ENCODE measurements at places on chromosomes 11 and 22.

DNA sequence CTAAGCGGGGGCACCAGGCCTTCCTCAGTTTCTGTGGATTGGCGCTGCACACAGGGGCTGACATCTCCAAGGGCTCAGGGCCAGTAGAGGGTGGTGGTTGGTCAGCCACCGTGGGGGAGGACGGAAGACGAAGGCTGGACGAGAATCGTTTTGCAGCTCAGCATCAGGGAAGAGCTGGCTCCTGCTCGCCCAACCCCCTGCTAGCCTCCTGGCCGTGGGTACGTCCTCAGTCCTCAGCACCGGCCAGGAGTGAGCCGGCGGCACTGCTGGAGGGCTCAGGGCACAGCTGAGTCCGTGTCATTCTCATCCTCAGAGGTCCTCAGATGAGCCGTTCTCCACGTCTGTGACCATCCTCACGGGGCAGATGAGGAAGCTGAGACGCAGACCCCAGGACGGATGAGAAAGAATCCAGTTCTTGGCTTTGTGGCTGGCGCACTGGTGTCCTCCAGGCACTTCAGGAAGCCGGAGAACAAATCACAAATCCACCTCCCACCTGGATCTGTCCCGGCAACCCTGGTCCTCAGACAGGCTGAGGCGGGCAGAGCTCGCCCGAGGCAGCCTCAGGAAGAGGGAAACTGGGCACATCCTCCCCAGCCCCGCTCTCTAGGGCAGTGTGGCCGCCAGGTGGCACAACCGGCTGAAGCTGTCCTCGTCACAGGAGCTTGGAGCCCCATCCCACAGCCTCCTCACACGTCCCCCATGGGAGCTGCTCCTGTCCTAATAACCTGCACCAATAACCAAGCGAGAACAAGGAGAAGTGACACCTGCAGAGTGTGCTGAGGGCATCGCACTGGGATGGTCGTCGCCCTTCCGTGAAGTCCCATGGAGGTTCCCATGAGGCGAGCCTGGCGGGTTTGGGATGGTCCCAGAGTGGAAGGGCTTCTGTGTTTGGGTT lies 393.7 kb downstream of the BRD1 start:
- no peak for DNase-seq

- peak; percentile 100 for DNase-seq
These were observed at the start of gene XRCC6 for GRCh38 chr22:41621099-41621910. XRCC6 (plus strand) TSS chr22:41621295; CDS start chr22:41622005, 710 bp downstream.

DNA sequence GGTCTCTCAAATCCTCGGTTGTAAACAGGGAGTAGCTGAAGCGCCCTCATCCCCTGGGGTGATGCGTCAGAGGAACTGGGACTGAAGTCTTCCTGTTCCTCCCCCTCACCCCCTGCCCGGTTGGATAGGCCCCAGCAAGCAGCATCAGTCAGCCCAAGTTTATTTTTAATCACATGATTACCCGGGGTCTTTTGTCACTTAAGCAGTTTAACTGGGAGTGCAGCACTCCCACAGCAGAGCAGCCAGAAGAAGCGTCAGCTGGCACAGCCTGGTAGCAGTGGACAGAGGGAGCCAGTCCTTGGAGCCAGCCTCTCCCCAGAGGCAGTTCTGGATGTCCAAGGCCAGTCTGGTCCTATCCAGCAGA lies 342.1 kb downstream of the CTTN start:
- DNase-seq, result no peak

DNA sequence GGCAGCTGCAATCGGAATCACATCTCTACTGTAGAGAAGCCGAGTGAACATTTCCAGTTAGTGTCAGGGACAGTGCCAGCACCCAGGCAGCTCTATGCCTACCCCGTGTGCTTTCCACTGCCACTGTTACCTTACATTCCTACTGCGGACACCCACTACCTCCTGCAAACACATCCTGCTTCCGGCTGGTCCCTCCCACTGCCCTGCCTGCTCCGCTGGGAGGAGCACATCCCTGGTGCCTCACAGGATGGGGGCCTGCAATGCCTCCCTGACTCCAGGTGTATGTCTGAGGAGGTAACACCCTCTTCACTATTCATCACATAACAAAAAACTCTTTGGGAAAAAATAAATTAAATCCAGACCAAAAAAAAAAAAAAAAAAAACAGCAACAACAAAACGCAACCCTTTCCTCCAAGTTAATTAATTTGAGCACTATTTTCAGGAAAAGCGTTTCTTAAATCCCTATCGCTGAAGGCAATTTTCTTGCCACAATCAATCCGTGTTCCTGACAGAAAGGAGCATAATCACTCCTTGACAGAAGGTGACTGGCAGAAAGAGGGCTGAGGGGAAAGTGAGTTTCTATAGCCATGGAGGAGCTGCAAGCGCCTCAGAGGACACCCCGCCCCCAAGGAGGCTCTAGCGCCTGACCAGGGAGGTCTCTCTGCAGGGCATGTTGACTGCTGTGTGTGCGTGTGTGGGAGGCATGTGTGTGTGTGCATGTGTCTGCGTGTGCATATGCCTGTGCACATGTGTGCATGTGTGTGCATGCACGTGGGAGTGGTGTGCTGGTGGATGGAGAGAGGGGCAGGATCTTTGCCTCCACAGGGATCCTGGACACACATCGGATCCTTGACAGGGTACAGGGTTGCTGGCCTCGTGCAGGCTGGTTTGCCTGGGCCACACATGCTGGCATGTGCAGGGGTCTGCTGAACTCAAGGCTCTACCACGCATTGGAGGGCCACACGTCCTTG lies 134.8 kb upstream of the NTM start:
- DNase-seq, result no peak

DNA sequence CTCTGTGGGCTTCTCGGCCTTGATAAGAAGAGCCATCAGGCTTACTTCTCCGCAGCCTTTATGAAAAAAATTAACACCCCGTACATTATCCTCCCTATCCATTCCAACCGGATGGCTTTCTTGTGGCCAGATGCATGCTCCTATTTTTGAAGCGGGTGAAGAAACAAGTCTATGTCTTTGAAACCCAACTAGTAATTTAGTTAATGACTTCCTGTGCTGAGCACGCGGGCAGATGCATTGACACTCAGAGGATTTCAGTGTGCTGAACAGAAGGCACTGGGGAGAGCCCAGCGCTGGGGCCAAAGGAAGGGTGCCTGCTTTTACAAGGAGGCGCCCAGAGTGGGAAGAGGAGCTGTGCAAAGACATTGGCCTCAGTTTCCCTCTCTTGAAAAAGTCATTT lies 53.3 kb downstream of the ARHGAP8 start:
- no peak for DNase-seq

DNA sequence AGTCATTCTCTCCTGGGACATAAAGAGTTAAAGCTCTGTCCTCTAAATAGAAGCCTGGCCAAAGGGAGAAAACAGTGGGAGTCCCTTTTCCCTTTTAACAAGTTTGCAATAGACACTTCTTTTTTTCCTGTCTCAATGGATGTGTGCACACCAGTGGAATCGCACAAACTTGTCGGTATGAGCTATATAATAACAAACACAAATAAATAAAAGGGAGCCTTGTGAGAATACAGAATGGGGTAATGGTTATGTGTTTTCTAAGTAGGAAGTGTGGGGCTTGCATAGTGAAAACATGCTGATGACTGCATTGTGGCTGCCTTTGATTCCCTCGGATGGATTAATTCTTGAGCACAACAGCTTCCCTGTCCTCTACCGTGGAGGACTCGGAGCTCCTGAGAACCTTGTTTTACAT lies 131.9 kb downstream of the WNT7B start:
- peak; percentile 49 for DNase-seq

- DNase-seq, result peak; percentile 34
These were observed 90.5 kb downstream of the UBASH3B start for GRCh38 chr11:122746050-122746478.

All from Ammon's horn (tissue), 1 donor.